Osteocyte (in vitro differentiated cells): ENCODE measurements at places on chromosomes 2 and 18. TPM values are rescaled to one million over a fixed set of nuclear protein-coding genes. Genes with fewer than 3 reads are reported as not detected.

GRCh38 chr18:54035927-54036326, 188.5 kb downstream of the MBD2 start:
- H3K4me1 ChIP-seq = peaks cover 2% of the 10 kb centered on the region
- H3K27me3 ChIP-seq = peaks cover 8% of the 10 kb centered on the region
- H3K27ac ChIP-seq = no peak overlapping the region

- H3K27me3 ChIP-seq = no peaks in the 10 kb centered on the region
- H3K4me3 ChIP-seq = no peak overlapping the region
- H3K27ac ChIP-seq = peak overlapping the region; percentile 91
- peaks cover 72% of the 10 kb centered on the region for H3K4me1 ChIP-seq
- no peak for DNase-seq
These were observed 48.5 kb upstream of the FOSL2 start for GRCh38 chr2:28343971-28344715.

DNA sequence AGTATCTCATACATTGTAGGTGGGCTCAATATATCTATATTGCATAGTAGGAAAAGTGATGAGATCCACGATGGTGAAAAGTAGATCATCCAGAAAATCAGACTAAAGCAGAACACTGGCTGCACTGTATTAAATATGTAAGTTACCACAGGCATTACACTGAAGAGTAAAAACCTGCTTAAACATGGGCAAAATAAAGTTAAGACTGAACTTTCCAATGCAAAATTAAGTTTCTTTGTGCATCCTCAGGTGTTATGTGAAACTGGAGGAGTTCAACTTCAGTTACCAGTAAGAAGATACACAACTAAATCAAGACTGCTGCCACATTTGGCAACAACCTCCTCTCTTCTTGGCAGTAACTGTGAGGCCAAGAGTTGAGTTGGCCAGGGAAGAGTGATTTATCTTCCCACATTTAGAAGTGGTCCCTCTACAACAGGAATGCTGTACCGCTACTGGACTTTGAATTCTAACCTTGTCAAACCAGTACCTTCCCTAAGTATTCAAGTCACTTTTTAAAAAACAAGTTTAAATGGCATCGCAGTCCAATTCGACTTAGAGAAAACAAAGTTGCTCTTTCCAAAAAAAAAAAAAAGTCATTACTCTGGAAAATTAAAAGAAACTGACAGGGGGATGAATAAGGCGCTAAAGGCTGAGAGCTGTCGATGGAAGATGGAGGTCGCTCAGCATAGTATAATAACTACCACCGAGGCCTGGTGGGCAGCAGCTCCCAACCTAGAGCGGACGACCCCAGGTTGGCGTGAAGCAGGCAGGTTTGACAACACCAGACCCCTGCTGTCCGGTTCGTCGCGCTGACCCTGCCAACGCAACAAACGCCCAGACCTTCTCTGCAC, 1.1 kb downstream of the MAP4K3 start:
- no peaks in the 10 kb centered on the region for H3K27me3 ChIP-seq
- H3K27ac ChIP-seq = peak overlapping the region; percentile 80
- H3K4me3 ChIP-seq = peak overlapping the region; percentile 90
- DNase-seq = no peak
- peaks cover 2% of the 10 kb centered on the region for H3K36me3 ChIP-seq
- H3K4me1 ChIP-seq = peaks cover 70% of the 10 kb centered on the region

- no peaks in the 10 kb centered on the region for H3K27me3 ChIP-seq
- H3K27ac ChIP-seq = no peak overlapping the region
- H3K36me3 ChIP-seq = no peaks in the 10 kb centered on the region
- DNase-seq = no peak
- H3K4me3 ChIP-seq = no peak overlapping the region
- peaks cover 23% of the 10 kb centered on the region for H3K4me1 ChIP-seq
These were observed 41.9 kb downstream of the CDC42EP3 start for GRCh38 chr2:37629529-37629928.

GRCh38 chr2:100180503-100180902, 38.1 kb upstream of the AFF3 start:
- H3K4me3 ChIP-seq = no peak overlapping the region
- no peaks in the 10 kb centered on the region for H3K4me1 ChIP-seq
- peaks cover 4% of the 10 kb centered on the region for H3K27me3 ChIP-seq
- DNase-seq = peak; percentile 57

- H3K4me1 ChIP-seq = peaks cover 73% of the 10 kb centered on the region
- H3K4me3 ChIP-seq = no peak overlapping the region
- DNase-seq = no peak
- no peaks in the 10 kb centered on the region for H3K36me3 ChIP-seq
- H3K27me3 ChIP-seq = no peaks in the 10 kb centered on the region
- peak overlapping the region; percentile 68 for H3K27ac ChIP-seq
These were observed 11.9 kb downstream of the ATP8B1 start for GRCh38 chr18:57791192-57791591.

GRCh38 chr2:225033440-225034318, 8.6 kb downstream of the DOCK10 start:
- H3K4me1 ChIP-seq = peaks cover 7% of the 10 kb centered on the region
- no peaks in the 10 kb centered on the region for H3K27me3 ChIP-seq
- no peak for DNase-seq

DNA sequence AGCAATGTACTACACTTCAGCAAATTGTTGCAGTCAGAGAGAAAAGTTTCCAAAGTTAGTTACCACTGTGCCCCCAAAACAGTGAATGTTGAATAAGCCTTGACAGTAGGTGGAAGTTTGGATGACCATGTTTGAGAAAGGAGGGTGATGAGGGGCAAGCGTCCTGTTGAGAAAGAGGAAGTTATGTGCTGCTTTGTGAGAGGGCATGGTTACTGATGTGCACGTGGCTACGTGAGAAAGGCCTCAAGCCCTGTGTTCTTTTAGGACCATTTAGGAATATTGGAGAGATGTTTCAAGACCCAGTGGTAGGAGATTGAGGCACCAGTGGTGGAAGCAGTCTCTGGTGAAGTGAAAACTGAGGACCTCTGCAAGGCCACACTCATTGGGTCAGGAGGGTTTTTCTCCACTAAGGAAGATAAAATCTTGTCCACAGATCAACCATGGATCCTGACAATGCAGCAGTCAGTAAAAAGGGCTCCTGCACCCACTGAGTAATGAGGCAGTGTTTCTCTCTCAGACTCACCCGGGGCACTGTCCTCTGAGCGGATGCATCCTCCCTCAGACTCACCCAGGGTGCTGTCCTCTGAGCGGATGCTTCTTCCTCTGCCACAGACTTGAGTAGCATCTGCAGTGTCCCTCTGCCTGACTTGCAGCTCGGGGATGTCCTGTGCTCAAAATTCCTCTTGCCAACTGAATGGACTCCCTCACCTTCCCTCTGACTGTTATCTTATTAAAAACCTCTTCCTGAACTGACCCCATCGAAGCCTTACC, 34.7 kb upstream of the ACTR3 start:
- H3K36me3 ChIP-seq = no peaks in the 10 kb centered on the region
- H3K4me3 ChIP-seq = no peak overlapping the region
- peaks cover 4% of the 10 kb centered on the region for H3K4me1 ChIP-seq
- no peak for DNase-seq
- no peaks in the 10 kb centered on the region for H3K27me3 ChIP-seq

DNA sequence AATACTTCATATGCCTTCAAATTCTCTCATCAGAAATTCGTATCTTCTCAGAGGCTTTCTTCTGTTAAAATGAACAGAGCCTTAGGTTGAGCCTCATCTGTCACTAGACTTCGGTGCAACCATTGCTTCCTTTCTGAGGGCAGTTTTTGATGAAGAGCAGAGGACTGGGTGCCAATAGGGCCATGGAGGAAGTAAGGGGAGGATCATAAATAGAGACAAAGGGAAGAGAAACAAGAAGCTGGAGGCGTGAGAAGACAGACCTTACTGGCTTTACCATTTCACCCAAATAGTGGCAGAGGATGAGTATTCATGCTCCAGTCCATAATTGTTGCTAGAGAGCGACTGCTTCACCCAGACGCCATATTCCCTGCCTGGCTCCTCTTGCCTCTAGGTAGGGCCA, 215.6 kb upstream of the PKDCC start:
- no peak overlapping the region for H3K4me3 ChIP-seq
- H3K27ac ChIP-seq = no peak overlapping the region
- no peaks in the 10 kb centered on the region for H3K4me1 ChIP-seq

DNA sequence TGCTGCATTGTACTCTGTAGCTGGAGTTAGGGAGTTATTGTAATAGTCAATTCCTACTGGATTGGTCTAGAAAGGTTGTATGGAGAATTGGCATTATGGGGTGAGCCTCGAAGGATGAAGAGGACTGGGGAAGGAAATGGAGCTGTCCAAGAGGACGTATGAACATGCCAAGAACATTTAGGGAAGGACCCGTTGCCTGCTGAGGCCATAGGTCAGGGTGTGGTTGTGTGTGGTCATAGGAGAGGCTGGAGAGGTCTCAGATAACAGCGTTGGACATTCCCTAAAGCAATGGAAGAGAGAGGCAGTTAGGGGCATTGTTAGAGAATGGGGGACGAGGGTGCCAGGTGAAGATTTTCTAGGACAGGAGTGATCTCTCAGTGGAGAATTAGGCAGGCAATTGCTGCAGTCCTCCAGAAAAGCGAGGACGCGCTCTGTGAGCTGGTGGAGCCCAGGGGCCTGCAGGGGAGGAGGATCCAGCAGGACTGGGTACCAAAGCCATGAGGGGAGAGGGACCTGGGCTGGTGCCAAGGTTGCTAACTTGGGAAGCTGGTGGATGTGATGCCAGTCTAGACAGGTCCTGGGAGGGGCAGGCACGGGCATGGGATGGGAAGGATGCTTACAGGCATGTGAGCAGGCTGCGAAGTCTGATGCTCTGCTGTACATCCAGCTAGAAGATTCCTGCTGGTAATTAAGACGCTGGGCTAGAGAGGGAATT, 9.4 kb upstream of the PSD4 start:
- DNase-seq = peak; percentile 73
- no peaks in the 10 kb centered on the region for H3K4me1 ChIP-seq
- no peaks in the 10 kb centered on the region for H3K27me3 ChIP-seq

GRCh38 chr2:201880579-201880978, 74.2 kb downstream of the CDK15 start:
- H3K27ac ChIP-seq = no peak overlapping the region
- H3K4me3 ChIP-seq = no peak overlapping the region
- H3K4me1 ChIP-seq = peaks cover 33% of the 10 kb centered on the region
- DNase-seq = no peak
- H3K36me3 ChIP-seq = no peaks in the 10 kb centered on the region
- H3K27me3 ChIP-seq = no peaks in the 10 kb centered on the region

DNA sequence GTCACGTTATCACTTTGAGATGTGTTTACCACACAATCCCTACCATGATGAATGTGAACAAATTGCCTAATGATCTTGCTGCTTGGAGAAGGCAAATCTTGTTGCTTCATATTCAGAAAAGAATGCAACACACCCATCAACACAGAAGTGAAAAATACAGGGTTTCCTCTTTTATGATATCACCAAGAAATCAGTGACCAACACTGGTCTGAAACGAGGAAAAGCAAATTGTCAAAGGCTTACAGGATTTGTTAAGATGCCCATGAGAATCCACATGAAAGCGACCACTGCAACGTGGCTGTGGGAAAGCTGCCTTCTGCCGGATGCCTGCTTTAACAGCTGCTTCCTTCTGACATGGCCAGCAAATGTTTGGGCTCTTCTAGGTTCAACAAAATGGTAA, 397.6 kb upstream of the LRATD1 start:
- H3K4me3 ChIP-seq = no peak overlapping the region
- H3K27ac ChIP-seq = no peak overlapping the region
- H3K36me3 ChIP-seq = no peaks in the 10 kb centered on the region
- no peak for DNase-seq
- no peaks in the 10 kb centered on the region for H3K27me3 ChIP-seq
- no peaks in the 10 kb centered on the region for H3K4me1 ChIP-seq

GRCh38 chr18:36830158-36830495, 1.2 kb downstream of the KIAA1328 start:
- H3K36me3 ChIP-seq = no peaks in the 10 kb centered on the region
- H3K27me3 ChIP-seq = no peaks in the 10 kb centered on the region
- peak overlapping the region; percentile 97 for H3K4me3 ChIP-seq
- H3K4me1 ChIP-seq = peaks cover 38% of the 10 kb centered on the region
- H3K27ac ChIP-seq = peak overlapping the region; percentile 62

- no peaks in the 10 kb centered on the region for H3K36me3 ChIP-seq
- DNase-seq = no peak
- no peaks in the 10 kb centered on the region for H3K4me1 ChIP-seq
These were observed 1009.9 kb upstream of the CNTNAP5 start for GRCh38 chr2:123015186-123015585.

GRCh38 chr2:32248299-32248698, 16.4 kb downstream of the NLRC4 start:
- H3K4me1 ChIP-seq = no peaks in the 10 kb centered on the region
- H3K36me3 ChIP-seq = no peaks in the 10 kb centered on the region
- no peak overlapping the region for H3K27ac ChIP-seq
- no peak overlapping the region for H3K4me3 ChIP-seq
- no peaks in the 10 kb centered on the region for H3K27me3 ChIP-seq

DNA sequence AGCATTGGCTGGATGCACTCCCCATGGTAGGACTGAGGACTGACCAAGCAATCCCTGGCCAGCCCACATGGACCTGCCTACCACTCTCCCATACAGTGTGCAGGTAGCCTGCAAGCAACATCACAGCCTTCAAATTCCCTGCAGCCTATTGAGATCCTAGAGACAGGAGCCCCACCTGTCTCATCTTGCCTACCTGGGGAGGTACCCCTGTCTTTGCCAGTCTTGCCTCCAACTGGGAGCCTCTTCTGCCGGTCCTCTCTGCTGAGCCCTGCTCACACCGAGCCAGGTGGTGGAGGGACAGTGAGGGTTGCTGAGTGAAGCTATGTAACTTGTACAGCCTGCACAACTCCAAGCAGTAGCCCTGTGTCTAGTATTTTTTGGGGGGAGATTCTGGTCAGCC, 29.9 kb downstream of the TTC32 start:
- H3K36me3 ChIP-seq = peaks cover 2% of the 10 kb centered on the region
- H3K4me3 ChIP-seq = no peak overlapping the region
- H3K27ac ChIP-seq = no peak overlapping the region
- peaks cover 11% of the 10 kb centered on the region for H3K4me1 ChIP-seq

- H3K4me3 ChIP-seq = no peak overlapping the region
- peaks cover 4% of the 10 kb centered on the region for H3K4me1 ChIP-seq
- H3K27me3 ChIP-seq = no peaks in the 10 kb centered on the region
- no peak for DNase-seq
- peaks cover 16% of the 10 kb centered on the region for H3K36me3 ChIP-seq
- H3K27ac ChIP-seq = no peak overlapping the region
These were observed 28.9 kb upstream of the TOGARAM2 start for GRCh38 chr2:28951910-28952835.

DNA sequence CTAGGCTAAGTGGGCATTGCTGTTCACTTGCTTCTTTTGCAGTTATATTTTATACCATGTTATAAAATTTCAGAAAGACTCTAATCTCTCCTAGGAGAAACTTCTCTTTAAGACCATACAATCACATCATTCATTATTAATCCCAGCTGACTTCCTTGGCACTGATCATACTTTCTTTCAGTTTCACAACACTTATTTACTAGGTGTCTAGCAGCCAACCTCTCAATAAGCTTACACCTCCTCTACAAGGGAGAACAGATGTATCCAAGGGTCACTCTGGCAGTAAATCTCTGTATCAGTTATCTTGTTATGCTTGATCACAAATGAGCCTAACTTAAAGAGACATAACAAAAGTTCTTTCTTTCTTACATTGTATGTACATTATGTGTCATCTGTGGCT, 69.8 kb upstream of the EPB41L5 start:
- H3K27ac ChIP-seq = no peak overlapping the region
- H3K36me3 ChIP-seq = peaks cover 7% of the 10 kb centered on the region
- H3K27me3 ChIP-seq = no peaks in the 10 kb centered on the region
- no peak for DNase-seq
- H3K4me3 ChIP-seq = no peak overlapping the region
- H3K4me1 ChIP-seq = no peaks in the 10 kb centered on the region

GRCh38 chr2:41927581-41928264, 120.1 kb upstream of the PKDCC start:
- no peaks in the 10 kb centered on the region for H3K36me3 ChIP-seq
- no peaks in the 10 kb centered on the region for H3K27me3 ChIP-seq
- peak overlapping the region; percentile 80 for H3K27ac ChIP-seq

The IFIH1 gene
- 5.4 and 6.4 TPM in 2 replicates for total RNA-seq

The PTPN4 gene
- 18.3 and 21.4 TPM in 2 replicates for total RNA-seq

The TMSB10 gene
- 2,436 and 2,534 TPM in 2 replicates for total RNA-seq

The MOB1A gene
- total RNA-seq = 96.1 and 96.3 TPM in 2 replicates

The OTX1 gene
- not detected in 2 replicates for total RNA-seq

The PLB1 gene
- 0.60 and 0.64 TPM in 2 replicates for total RNA-seq

The SPRED2 gene
- total RNA-seq = 44.4 and 46.3 TPM in 2 replicates

The C1QL2 gene
- not detected in 2 replicates for total RNA-seq
